ENCODE measurements at places on chromosomes 12 and 14.

DNA sequence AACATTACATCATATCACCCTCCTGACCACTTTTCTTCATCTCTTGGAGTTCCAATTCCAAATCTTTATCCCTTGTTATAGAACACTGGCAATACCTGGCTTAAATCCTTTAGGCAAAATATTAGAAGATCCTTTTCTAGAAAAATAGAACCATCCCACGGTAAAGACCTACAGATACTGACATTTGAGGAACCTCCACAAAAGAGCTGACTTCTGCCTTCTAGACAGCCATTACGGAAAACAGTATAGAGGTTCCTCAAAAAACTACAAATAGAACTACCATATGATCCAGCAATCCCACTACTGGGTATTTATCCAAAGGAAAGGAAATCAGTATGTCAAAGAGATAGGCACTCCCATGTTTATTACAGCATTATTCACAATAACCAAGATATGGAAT lies 241.7 kb upstream of the AMIGO2 start:
- DNase-seq: no peak

GRCh38 chr14:22721213-22721612 lies 45.3 kb upstream of the OXA1L start:
- DNase-seq: no peak

DNA sequence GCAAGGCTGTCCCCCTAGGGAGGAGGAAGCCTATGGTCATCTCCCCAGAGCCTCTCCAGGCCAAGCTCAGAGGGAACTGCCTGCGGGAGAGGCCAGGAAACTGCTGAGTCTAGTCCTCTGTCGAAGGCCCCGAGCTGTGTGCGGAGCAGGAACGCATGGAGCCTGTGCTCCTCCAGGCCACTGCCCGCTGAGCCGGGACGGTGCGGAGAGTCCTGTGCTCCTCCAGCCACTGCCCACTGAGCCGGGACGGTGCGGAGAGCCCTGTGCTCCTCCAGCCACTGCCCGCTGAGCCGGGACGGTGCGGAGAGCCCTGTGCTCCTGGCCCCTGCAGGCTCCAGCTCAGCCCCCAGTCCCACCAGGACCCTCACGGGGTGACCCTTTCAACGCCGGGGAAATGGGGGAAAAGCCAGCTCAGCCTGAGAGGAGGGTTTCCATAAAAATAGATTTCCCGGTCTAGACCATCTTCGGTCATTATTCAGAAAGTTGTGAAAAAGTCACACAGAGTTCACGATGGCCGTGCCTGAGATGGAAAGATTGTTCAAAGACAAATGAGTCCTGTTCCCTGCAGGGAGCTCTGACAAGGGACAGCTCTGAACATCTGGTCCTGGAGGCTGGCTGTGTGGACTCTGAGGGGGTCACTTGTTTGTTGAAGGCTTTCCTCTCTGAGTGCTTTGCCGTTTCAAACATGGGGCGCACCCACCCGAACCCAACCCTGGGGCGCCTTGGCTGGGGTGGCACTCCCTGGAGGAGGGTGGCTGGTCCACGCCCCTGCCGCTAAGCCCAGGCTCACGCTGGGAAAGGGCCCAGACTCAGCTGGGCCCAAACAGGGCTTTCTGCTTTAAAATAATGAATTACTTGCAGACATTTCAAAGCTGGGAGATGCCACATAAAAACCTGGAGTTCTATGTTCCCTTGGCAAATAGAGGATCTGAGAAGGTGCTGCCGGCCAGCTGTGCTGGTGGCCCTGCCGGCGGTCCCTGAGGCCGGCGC lies 85.5 kb downstream of the ADGRD1 start:
- no peak for DNase-seq

- no peak for DNase-seq
Measured at GRCh38 chr14:34983148-34983760, 462 bp downstream of the SRP54 start.

GRCh38 chr12:10364815-10365622 lies 24.8 kb downstream of the KLRK1 start:
- peak; percentile 55 for DNase-seq

DNA sequence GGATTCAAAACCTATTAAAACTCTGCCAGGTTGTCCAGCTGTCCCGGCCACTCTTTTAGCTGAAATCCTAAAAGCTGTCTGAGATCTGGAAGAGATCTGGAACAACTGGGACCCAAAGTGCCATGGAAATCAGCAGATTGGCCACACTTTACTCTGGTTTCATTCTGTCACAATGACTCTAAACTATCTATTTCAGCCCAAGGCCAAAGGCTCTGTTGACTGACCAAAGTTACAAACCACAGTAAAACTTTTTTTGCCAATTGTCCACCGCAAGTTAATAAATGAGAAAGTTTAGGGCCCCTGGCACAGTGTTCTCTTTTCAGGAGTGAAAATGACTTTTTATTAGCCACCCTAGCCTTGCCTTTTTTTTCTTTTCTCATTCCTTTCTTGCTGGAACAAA lies 113.4 kb upstream of the CPM start:
- DNase-seq: no peak

- DNase-seq: peak; percentile 47
Measured at GRCh38 chr12:53757101-53757770, 5.5 kb upstream of the CISTR start.

GRCh38 chr12:57756406-57757341 lies 1.8 kb downstream of the MARCHF9 start:
- DNase-seq: no peak

- no peak for DNase-seq
Measured at GRCh38 chr12:4825011-4825858, 84.5 kb upstream of the KCNA1 start.

- DNase-seq: no peak
Measured at GRCh38 chr12:127558361-127558760, 708.6 kb upstream of the TMEM132C start.

DNA sequence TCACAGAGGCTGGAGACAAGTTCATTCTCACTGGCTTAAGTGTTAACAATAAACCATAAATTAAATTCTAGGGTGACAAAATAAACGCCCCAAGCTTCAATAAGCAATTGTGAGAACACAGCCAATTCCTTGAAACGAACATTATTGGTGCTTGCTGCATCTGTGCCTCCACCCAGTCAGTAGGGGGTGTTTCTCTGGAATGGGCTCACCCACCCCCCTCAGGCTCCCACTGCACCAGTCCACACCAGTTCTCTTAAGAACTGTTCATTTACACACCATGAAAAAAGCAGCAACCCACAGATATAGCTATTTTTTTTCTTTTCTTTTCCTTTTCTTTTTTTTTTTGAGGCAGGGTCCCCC lies 34.7 kb downstream of the CDC42BPB start:
- no peak for DNase-seq

DNA sequence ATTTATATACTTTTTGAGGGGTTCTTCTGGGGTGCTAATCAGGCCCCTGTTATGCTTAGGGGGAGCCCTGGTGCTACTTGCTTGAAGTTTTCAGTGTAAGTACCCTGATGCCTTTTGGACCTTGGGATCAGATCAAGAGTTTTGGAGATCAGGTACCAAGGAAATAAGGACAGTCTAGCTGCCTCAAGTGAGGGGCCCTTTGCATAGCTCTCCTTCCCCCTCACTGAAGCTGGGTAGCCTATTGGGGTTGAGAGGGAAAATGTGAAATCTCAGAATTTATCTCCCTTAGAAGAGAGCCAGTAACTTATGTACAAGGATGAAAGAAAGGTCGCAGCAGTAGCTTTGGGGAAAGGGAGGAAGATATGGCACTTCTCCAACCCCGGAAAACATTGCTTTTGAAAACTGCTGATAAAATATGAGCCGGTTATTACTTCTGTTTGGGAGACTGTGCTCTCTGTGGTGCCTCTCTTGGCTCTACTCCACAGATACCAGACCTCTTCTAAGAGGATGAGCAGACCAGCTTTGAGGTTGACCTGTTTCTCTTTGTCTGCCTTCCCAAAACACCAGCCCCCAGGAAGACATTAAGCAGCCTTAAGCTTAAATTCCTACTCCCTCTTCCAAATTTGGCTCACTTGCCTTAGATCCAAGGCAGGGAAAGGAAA lies 8.8 kb upstream of the AMHR2 start:
- no peak for DNase-seq

- DNase-seq: no peak
Measured at GRCh38 chr12:19128485-19128884, 1.0 kb upstream of the PLEKHA5 start.

GRCh38 chr14:65403231-65403630 lies 9.3 kb upstream of the FUT8 start:
- no peak for DNase-seq

DNA sequence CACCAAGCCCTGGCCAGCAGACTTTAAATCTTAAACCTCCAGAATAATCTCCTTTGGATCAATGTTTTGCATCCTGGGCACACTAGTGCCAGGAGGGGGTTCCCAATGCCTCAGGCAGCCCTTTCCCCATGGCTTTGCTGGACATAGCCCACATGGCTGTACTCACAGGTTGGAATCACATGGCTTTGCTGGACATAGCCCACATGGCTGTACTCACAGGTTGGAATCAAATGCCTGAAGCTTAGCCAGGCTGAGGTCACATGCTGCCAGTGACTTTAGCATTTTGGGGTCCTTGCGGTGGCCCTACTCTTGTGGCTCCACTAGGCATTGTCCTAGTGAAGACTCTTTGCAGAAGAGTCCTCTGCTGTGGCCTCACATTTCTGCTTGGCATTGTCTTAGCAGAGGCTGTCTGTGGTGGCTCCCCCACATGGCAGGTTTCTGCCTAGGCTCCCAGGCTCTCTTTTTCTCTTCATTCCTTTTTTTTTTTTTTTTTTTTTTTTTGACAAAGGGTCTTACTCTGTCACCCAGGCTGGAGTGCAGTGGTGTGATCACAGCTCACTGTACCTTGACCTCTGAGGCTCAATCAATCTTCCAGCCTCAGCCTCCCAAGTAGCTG lies 13.0 kb downstream of the FLVCR2 start:
- no peak for DNase-seq

GRCh38 chr12:14773685-14774073 lies 29.6 kb downstream of the WBP11 start:
- no peak for DNase-seq

- DNase-seq: no peak
Measured at GRCh38 chr14:68986926-68987652, 8.0 kb upstream of the ACTN1 start.
